Ovary (tissue), 10 donors: ENCODE measurements at places on chromosomes 3 and 15. TPM values are rescaled to one million over a fixed set of nuclear protein-coding genes. Genes with fewer than 3 reads are reported as not detected.
A peak's percentile ranks its signal among the peaks of the same experiment; 100 is the strongest.

CILP gene
- total RNA-seq = 1.2 TPM

RLBP1 gene
- total RNA-seq = not detected

GJD2 gene
- total RNA-seq = not detected

MEX3B gene
- total RNA-seq = 6.8 TPM

TNNC1 gene
- 0.88 TPM for total RNA-seq

GOLGA6L10 gene
- 0.77 TPM for total RNA-seq

GXYLT2 gene
- total RNA-seq = 39.6 TPM

MYD88 gene
- total RNA-seq = 24.0 TPM

EPHB1 gene
- total RNA-seq = 0.60 TPM

GOLGA8R gene
- 5.5 TPM for total RNA-seq

DNA sequence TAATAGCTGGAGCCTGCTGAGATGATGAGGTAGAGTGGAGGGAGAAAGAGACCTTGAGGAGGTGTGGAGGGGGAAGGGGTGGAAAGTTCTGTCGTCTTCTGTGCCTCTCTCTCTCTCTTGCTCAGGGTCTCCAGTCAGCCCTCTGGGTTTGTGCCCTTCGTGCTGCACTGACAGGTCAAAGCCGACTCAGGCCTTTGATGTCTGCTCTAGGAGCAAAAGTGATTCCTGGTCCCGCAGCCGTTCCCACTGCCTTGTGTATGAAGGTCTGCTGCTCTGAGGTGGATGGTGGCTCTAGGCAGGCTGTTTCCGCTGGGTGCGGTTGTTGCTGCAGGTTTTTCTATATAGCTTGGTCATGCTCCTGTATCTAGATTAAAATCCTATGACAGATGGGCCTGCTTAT, 89.4 kb downstream of the IGF1R start:
- no peaks in the 10 kb centered on the region for H3K36me3 ChIP-seq
- DNase-seq = no peak
- no peaks in the 10 kb centered on the region for H3K27me3 ChIP-seq
- no peak overlapping the region for H3K4me3 ChIP-seq
- H3K4me1 ChIP-seq = peaks cover 20% of the 10 kb centered on the region
- H3K27ac ChIP-seq = no peak overlapping the region

- no peak overlapping the region for H3K27ac ChIP-seq
- H3K36me3 ChIP-seq = no peaks in the 10 kb centered on the region
- no peaks in the 10 kb centered on the region for H3K4me1 ChIP-seq
- DNase-seq = no peak
Observed at GRCh38 chr3:59685432-59685831, 635.6 kb upstream of the CFAP20DC start.

DNA sequence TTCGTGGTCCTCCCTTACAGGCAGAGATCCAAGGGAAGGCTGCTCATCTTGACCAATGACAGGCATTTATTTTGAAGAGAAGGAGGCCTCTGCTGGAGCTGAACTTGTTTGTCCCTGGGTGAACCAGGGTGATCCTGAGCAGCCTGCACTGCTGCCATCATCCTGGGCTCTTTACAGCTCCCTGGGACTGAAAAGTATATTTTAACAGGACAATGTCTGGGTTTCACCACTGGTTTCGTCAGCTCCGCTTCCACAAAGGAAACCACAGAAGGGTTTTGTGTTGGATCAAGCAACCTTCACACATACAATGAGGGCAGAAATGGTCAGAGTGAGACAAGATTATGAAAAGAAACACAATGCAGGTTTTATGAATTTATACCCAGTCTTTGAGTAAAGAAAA, 400.7 kb upstream of the TPM1 start:
- H3K36me3 ChIP-seq = no peaks in the 10 kb centered on the region
- H3K4me1 ChIP-seq = peaks cover 10% of the 10 kb centered on the region
- no peaks in the 10 kb centered on the region for H3K27me3 ChIP-seq
- no peak overlapping the region for H3K27ac ChIP-seq

- H3K27ac ChIP-seq = no peak overlapping the region
- H3K4me1 ChIP-seq = peaks cover 5% of the 10 kb centered on the region
- DNase-seq = peak; percentile 25
- H3K4me3 ChIP-seq = no peak overlapping the region
Observed at GRCh38 chr3:187186801-187187421, 10.4 kb upstream of the RTP1 start.

DNA sequence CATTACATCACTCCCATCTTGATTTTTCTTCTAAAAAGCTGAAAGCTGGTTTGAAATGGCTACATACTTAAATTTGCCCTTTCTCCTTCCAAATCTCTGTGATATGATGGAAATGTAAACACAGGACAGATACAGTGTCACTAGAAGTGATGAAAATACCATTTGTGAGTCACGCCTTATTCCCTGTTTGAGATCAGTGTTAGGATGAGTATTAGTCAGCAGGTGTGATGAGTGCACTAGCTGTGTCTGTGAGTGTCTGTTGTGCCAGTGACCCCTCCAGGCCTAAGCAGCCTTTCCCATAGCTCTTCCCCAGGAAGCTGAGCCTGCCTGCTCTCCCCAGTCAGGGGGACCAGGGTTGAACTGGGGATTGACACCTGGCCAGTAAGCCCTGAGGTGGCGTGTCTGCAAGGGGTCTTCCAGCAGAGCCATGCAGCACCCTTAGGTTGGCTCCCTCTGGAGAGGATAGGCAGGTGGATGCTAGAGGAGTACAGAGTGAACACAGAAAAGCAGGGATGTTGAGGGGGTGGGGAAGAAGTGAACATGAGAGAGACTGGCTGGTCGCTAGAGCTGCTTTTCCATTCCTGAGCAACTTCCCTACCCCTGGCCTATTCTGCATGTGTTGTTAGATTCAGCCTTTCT, 92.0 kb downstream of the PDE8A start:
- H3K4me3 ChIP-seq = no peak overlapping the region
- H3K27me3 ChIP-seq = no peaks in the 10 kb centered on the region
- no peaks in the 10 kb centered on the region for H3K4me1 ChIP-seq
- no peak overlapping the region for H3K27ac ChIP-seq

DNA sequence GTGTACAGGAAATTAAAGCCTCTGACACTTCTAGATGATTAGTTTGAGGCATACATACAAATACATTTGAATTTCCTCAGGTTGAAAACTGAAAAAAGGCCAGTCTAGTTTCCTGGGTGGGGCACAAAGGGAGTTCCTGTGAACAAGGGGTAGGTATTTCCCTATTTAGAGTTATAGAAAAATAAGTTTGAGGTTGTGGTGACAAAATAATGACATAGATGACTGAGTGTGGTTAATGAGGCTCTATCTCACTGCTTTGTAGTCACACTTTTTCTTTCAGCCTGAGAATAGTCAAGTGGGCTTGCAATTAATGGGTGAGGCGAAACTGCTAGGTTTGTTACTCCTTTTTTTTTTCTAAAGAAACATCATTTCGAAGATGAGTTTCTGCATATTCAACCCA, 4.3 kb downstream of the SLCO3A1 start:
- peaks cover 8% of the 10 kb centered on the region for H3K4me1 ChIP-seq
- H3K36me3 ChIP-seq = no peaks in the 10 kb centered on the region
- no peaks in the 10 kb centered on the region for H3K27me3 ChIP-seq
- H3K4me3 ChIP-seq = no peak overlapping the region

DNA sequence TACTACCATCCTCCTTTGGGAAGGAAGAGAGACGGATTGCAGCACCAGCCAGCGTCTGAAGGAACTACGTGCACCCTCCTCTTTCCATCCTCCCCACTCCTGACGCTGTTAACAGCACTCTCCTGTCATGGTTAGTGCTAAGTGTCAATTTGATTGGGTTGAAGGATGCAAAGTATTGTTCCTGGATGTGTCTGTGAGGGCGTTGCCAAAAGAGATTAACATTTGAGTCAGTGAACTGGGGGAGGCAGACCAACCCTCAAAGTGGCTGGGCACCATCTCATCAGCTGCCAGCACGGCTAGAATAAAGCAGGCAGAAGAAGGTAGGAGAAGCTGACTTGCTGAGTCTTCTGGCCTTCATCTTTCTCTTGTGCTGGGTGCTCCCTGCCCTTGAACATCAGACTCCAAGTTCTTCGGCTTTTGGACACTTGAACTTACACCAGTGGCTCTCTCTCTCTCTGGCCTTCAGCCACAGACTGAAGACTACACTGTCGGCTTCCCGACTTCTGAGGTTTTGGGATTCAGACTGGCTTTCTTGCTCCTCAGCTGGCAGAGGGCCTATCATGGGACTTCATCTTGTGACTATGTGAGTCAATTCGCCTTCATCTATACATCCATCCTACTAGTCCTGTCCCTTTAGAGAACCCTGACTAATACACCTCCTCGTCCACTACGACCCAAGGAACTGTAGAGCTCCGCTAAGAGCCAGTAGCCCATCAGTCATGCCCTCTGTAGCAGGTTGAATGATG, 128.2 kb upstream of the HES1 start:
- no peaks in the 10 kb centered on the region for H3K36me3 ChIP-seq
- H3K27ac ChIP-seq = no peak overlapping the region
- peaks cover 6% of the 10 kb centered on the region for H3K4me1 ChIP-seq
- no peak overlapping the region for H3K4me3 ChIP-seq
- DNase-seq = no peak

- H3K4me1 ChIP-seq = no peaks in the 10 kb centered on the region
- no peak overlapping the region for H3K27ac ChIP-seq
- H3K4me3 ChIP-seq = no peak overlapping the region
- DNase-seq = no peak
- H3K27me3 ChIP-seq = no peaks in the 10 kb centered on the region
Observed at GRCh38 chr3:53665608-53666425, 171.4 kb downstream of the CACNA1D start.

DNA sequence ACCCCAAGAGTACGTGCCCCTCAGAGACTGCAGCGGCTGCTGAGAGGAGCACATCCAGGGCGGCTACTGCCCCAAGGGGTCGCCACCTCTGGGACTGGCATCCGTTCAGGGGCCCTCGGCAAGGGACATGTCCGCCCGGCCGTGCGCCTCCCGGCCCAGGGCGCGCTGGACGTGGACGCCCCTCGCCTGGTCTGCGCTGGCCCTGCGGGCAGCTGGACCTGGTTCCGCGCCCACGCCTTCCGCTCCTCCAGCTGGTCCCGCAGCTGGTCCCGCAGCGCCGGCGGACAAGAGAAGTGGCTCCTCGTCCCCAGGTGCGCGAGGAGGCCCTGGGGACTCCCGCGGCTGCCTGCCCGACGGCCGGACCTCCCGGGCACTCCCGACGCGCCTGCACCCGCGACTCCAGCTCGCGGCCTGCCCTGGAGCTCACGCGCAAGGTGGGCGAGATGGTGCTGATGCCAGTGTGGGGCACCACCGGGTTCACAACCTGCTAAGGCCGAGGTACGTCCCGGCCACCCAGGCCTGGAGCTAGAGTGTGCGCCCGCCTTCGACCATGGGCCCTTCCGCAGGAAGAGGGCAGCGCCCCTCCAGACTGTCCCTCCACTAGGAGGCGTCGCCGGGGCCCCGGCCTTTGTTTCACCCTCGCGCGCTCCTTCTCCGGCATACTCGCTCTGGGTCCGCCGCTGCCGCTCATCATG, 14.4 kb upstream of the GP9 start:
- DNase-seq = no peak
- H3K36me3 ChIP-seq = no peaks in the 10 kb centered on the region
- H3K27me3 ChIP-seq = no peaks in the 10 kb centered on the region
- peaks cover 8% of the 10 kb centered on the region for H3K4me1 ChIP-seq
- peak overlapping the region; percentile 8 for H3K4me3 ChIP-seq

DNA sequence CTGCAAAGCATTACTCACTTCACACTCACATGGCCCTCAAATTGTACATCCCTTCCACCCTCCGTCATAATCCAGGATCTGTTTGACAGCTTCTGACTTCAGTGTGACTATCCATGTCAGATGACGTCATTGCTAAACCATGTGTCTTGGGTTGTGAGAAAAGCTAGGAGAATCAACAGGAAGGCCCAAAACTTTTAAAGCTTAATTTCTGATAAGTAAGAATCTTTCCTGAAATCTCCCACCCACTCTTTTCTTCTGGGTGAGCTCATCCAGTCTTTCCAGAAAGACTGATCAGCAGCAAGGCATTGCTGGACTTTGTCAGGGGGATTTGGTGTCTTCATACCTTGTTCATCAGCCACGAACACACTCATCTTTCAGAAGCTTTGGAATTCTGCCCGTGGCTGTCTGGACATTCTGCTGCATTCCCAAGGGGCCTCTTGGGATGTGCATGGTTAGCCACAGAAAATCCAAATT, 11.5 kb upstream of the LMCD1 start:
- no peak for DNase-seq
- no peak overlapping the region for H3K4me3 ChIP-seq
- no peaks in the 10 kb centered on the region for H3K27me3 ChIP-seq
- no peaks in the 10 kb centered on the region for H3K36me3 ChIP-seq

- H3K27ac ChIP-seq = no peak overlapping the region
- no peak overlapping the region for H3K4me3 ChIP-seq
- H3K36me3 ChIP-seq = no peaks in the 10 kb centered on the region
Observed at GRCh38 chr3:57696801-57697321, 4.0 kb upstream of the DENND6A start.

DNA sequence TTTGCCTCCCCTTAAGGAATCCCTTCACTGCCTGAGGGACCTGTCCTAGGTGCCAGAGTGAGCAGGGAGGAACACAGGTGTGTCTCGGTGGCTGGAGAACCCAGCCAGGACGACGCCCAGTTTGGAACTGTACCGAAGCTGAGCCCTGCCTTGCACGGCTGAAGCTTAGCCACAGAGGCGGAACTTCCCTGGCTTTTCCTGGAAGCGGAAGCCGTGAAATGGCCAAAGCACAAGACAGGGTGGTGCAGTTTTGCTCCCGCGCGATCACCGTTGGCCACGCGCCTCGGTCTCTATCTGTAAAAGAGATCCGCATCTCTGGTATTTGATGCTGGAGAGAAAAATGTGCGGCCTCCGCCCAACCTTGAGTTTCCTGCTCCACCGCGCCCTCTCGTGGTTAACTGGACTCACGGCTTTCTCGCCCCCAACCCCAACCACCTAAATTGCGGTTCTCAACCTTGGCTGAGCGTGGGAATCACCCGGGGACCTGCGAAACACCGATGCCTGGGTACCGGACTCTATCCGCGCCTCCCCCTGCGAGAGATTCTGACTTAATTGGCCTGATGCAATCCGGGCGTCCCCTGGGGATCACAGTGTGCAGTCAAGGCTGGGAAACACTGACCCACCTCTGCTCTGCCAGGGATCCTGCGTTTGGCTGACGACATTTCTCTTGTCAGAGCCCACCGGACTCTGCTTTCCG, 70.7 kb upstream of the ABHD2 start:
- H3K4me3 ChIP-seq = peak overlapping the region; percentile 25
- H3K27me3 ChIP-seq = no peaks in the 10 kb centered on the region
- peak; percentile 80 for DNase-seq
- no peaks in the 10 kb centered on the region for H3K36me3 ChIP-seq
- H3K27ac ChIP-seq = peak overlapping the region; percentile 3

GRCh38 chr15:63669074-63669473, 71.9 kb downstream of the FBXL22 start:
- H3K27ac ChIP-seq = no peak overlapping the region
- DNase-seq = no peak
- no peak overlapping the region for H3K4me3 ChIP-seq
- no peaks in the 10 kb centered on the region for H3K36me3 ChIP-seq
- H3K27me3 ChIP-seq = no peaks in the 10 kb centered on the region

- H3K27me3 ChIP-seq = no peaks in the 10 kb centered on the region
- H3K27ac ChIP-seq = no peak overlapping the region
- no peaks in the 10 kb centered on the region for H3K36me3 ChIP-seq
- no peak for DNase-seq
- H3K4me1 ChIP-seq = no peaks in the 10 kb centered on the region
Observed at GRCh38 chr15:81085898-81086297, 48.2 kb upstream of the CFAP161 start.

- no peak overlapping the region for H3K27ac ChIP-seq
- H3K36me3 ChIP-seq = no peaks in the 10 kb centered on the region
- H3K27me3 ChIP-seq = no peaks in the 10 kb centered on the region
- no peak for DNase-seq
- no peaks in the 10 kb centered on the region for H3K4me1 ChIP-seq
Observed at GRCh38 chr3:18288243-18288642, 136.9 kb downstream of the SATB1 start.
